Memory B cell (primary cell): ENCODE measurements at places on chromosomes 16 and 17.

DNA sequence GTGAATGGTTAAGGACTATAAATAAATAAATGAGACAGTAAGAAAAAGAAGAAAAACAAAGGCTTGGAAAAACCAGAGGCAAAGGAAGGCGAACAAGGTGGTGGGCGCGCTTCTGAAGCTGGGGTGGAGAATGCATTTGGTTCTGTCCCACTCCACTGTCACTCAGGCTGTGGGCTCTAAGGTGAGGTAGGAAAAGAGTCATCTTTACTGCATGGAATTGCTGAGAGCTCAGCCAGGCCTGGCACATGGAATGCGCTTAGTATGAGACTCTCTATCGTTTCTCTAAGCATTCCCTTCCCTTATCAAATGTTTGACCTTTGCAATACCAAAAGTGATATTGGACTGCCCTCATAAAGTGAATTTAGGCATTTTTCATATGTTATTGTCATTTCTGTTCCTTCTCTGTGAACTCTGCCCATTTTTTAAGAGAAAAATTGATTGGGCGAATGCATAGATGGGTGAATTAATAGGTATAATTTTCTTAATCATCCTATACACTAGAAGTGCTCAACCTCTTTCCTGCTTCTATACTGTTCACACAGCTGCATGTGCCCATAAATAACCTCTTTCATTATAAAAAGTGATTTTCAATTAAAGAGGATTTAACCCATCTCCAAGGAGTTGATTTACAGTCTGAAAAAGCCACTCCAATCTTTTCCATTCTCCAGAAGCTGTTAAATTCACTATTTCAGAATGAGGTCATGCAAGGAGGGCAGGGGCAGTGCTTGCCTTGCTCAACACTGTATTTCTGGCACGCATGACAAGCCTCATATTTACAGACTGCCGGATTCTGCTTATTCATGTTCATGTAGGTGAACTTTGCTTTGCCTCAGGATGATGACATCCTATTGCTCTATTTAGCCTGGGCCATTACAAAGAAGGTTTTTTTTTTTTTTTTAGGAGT is 87.7 kb downstream of the MYH10 start:
- DNase-seq: no peak

- no peak for DNase-seq
Observed at GRCh38 chr17:58394534-58395223, 22.7 kb downstream of the RNF43 start.

- DNase-seq: no peak
Observed at GRCh38 chr17:62017496-62017895, 47.6 kb downstream of the MED13 start.

- no peak for DNase-seq
Observed at GRCh38 chr16:9062301-9062700, 29.1 kb upstream of the HAPSTR1 start.

- DNase-seq: no peak
Observed at GRCh38 chr16:47705266-47705665, 244.1 kb downstream of the PHKB start.
